ENCODE measurements at places on chromosomes 6 and 20.

DNA sequence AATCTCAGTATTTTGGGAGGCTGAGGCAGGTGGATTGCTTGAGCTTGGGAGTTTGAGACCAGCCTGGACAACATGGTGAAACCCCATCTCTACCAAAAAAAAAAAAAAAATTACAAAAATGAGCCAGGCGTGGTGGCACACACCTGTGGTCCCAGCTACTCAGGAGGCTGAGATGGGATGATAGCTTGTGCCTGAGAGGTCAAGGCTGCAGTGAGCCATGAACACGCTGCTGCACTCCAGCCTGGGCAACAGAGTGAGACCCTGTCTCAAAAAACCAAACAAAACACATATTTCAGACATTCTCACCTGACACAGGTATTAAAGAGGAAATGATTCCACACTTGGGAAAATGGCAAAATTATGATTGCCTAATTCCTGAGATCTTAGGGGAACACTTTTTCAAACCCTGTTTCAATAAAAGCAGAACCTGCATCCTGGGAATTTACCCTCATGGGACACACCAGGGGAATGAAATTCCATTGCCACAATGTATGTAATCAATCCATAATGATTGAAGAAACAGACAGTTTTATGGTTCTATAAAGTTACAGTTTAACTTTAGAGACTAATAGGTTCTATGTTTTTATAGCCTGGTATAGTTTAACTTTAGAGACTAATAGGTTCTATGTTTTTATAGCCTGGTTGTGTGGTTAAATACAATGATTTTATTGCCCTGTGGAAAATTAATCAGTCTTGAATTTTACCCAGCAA is 29.6 kb upstream of the DNAAF9 start:
- no peak for DNase-seq

DNA sequence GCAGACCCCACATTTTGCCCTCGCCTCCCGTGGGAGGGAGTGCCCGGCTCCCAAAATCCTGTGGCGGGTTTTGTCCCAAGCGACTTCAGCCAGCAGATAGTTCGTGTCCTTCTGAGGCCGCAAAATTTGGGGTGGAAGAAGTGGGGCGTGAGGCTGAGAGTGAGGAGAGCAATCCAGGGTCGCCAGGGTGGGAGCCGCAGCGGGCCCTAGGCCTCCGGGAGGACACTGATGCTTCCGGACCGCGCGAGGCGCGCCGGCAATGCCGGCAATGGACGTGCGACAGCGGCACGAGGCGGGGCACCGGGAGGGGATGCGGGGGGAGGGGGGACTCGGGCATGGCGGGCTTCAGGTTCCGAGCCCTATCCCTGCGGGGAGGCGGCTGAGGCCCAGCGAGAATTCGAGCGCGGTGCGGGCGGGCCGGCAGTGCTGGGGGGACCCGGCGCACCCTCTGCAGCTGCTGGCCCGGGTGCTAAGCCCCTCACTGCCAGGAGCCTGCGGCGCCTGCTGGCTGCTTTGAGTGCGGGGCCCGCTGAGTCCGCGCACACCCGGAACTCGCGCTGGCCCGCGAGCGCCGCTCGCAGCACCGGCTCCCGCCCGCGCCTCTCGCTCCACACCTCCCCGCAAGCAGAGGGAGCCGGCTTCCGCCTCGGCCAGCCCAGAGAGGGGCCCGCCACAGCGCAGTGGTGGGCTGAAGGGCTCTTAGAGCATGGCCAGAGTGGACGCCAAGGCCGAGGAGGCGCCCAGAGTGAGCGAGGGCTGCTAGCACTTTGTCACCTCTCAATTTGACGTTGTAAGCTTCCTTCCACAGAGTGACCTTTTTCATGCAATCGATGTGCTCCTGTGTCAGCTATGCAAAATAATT is 143.8 kb downstream of the LPA start:
- peak; percentile 9 for DNase-seq

- DNase-seq, result no peak
Measured at GRCh38 chr6:6418421-6418820, 98.0 kb upstream of the F13A1 start.

DNA sequence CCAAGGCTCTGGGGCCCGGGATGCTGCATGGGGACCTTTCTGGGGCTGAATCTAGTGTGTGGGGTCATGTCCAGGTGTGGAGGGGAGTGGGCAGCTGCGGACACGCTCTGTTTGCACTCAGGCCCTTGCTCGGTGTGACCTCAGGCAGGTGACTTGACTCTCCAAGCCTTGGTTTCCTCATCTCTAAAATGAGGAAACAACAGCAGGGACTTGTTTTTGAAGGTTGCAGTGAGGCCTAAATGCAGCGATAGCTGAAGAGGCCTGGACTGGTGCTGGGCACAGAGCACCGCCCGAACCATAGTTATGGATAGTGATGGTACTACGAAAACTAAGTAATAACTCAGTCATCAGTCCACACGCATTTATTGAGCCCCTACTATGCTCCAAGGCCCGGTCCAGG is 91.8 kb downstream of the NOL4L start:
- DNase-seq, result no peak

DNA sequence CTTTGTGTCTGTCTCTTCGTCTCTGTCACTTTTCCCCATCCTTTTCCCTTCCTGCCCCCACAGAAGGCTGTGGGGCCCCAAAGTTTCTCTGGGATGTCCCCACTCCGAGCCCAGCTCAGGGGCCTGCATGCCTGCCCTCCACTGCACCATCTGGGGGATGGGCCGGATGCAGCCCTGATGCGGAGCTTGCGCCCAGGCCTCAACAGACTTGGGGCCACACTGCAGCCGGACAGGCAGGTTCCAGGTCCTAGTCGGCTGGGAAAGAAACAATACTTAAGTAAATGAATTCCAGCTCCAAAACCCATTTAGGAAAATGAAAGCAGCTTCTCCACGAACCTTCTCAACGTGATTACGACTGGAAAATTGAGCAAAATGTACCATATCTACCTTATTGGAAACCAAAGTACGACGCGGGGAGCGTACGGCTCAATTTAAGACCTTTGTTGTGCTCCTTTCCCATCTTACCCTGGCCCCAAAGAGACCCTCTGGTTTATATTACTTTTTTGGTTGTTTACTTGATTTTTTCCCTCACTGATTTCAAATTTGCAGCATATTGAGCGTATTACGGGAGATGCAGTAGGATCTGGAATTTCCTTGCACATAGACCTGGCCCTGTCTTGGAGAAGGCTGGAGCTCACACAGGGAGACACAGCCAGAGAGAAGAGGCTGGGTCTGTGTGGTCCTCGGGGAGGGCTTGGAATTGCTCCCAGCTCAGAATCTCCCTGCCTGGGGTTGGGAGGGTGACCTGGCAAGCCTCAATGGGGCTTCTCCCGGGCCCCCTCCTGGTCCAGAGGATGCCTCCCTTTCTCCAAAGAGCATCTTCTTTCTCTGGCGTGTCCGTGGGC is 8.0 kb downstream of the FOXC1 start:
- no peak for DNase-seq
